ENCODE measurements at places on chromosomes 3 and 15.

DNA sequence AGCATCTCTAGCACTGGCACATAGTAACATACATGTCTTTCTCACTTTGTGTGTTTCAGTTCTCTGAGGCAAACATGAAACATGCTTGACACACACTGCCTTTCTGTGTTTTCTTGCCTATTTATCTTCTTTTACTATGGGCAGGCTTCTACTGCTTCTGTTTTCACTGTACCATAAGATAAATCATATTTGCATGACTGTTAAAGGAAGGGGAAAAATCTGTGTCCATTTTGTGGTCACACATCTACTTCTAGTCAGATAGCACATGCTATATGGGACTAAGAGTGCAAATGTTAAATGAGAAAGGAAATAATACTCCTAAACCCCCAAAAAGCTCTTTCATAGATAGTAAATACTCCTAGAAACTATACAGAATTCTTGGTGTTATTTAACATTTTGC is 386.4 kb downstream of the ZBTB20 start:
- DNase-seq, result no peak

DNA sequence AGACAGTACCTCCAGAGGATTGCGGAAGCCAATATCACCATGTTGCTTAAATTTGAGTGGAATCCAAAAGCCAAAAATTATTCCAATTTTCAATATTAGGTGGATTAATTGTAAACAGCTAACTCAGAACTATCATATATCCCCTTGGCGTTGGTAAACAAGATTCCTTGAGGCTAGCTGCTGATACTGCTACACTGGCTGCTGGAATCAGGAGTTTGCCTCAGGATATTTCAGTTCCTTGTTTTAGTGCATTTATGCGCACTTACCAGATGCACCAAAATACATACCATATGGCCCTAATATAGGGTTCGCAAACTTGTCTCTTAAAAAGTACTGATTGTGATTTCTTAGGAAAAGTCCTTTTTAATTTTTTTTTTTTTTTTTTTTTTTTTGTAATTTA is 605.2 kb upstream of the NAALADL2 start:
- DNase-seq, result no peak

DNA sequence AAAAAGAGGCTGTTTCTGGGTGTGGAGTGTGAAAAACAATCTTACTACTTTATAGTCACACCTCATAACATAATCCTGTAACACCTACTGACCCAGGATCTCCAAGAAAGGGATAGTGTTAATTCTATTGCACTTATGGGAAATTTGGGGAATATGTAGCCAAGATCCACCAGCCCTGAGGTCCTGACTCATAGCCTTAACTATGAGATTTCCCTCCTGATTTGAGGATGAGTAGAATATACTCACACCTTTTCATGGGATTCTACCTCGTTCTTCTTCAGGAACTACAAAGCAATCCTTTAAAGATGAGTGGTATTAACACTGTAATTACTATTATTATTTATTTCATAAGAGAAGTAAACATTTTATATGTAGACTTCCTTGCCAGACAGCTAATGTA is 315.2 kb downstream of the MECOM start:
- DNase-seq, result no peak

DNA sequence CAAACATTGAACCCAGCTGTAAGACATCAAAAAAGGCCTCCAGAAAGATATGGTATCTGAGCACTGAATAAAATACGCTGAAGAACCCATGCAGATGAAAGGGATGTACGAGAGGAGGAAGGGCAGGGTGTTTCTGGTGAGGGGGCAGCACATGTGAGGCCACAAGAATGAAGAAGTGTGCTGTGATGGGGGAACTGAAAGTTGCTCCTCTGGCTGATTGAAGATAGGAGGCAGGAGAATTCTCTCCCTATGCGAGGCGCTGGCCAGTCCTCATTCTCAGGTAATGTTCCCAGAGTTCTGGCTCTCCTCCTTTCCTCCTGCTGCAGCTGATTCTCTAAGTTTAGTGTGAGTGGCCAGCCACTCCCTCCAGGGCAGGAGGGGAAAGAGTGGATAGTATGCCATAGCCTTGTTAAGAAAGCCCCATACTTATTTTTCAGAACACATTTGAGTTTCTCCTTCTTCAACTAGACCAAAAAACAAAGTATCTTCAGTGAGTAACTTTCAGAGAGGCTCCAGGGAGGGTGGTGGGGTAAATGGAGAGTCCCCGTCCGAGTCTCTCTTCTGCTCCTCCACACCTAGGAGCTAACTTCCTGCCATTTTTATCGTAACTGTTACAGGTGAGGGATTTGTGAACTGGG is 26.9 kb upstream of the MYO1E start:
- DNase-seq, result no peak

DNA sequence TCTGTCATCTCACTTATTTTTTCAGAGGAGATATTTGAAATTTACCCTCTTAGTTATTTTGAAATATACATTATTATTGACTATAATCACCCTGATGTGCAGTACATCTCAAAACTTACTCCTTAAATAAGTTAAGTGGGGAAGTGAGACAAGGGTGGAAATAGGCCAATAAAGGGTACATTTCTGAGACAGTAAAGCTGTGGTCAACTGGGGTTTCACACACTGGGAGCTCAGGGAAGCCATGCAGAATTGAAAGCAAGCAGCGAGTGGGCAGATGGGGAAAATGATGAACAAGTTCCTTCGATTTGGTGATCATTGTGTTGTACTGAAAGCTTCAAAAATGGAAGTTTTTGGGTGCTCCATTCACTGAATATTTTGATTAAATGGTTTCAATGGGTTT is 21.6 kb upstream of the MOBP start:
- no peak for DNase-seq

- DNase-seq, result no peak
Observed at GRCh38 chr15:63595065-63595464, 2.1 kb upstream of the FBXL22 start.

DNA sequence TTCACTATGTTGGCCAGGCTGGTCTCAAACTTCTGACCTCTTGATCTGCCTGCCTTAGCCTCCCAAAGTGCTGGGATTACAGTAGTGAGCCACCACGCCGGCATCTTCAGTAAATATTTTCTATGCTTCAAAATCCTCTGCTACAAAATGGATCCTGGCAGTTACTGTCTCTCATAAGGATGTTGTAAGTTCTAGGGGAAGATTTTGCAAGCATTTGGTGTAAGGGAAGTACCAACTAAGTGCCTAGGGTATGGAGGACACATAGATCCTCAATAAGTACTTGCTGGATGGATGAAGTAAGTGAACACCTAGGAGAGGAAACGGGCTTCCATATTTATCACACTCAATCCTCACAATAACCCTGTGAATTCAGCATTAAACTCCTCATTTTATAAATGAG is 6.6 kb downstream of the TM4SF4 start:
- no peak for DNase-seq

DNA sequence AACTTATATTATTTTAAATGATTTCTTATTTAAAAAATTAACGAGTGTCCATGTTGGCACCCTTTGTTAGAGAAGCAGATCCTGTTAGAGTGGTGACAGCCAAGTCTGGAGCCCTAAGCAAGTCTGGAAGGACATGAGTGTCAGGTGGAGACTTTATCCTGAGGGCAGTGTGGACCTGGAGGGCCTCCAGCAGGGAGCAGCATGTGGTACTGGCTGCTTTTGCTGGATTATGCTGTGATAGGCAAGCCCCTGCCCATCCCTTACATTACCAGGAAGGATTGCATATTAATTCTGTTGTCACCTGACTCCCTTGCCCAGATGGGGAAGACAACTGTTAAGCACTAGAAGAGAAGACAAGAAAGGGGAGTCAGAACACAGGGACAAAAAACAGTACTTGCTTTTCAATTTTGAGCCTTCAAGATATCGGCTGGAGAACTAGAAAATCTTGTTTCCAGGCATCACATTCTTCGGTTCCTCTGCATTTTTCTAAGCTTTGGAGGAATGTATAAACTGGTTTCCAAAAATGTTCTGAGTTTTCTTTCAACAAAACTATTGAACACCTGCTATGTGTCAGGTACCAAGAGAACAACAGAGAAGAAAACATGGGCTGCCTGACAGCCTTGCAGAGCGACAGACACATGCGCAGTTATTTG is 22.7 kb downstream of the ZNF860 start:
- DNase-seq, result no peak
